ENCODE measurements at places on chromosomes 4 and X.

GRCh38 chr4:118770741-118771187 is 65.2 kb downstream of the SEC24D start:
- no peak for DNase-seq

DNA sequence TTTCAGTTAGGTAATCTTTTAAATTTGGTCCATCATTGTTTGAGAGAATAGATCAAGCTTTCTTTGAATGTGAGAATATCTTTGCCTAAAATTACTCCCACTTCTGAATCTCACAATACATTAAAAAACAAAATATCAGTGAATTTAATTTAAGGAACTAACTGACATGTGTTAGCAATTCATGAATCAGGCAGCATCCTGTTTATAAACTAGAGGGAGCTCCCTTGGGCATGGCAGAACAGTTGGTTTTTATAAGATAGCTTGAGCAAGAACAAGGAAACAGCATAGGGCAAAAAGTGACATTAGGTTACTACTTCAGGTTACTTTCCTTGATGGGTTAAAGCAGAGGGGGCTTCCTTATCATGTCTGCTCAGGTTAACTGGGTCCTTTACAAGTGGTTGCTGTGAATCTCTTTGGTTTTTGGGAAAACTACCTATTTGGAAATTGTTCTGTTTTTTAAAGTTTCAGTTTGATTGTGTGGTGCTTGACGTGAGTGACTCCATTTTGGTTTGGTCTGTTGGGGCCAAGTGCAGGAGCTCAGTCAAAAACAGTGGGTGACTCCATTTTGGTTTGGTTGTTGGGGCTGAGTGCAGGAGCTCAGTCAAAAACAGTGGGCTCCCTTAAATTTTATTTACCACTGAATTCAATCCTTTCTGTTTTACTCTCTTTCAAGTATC is 68.0 kb downstream of the PPEF2 start:
- no peak for DNase-seq

DNA sequence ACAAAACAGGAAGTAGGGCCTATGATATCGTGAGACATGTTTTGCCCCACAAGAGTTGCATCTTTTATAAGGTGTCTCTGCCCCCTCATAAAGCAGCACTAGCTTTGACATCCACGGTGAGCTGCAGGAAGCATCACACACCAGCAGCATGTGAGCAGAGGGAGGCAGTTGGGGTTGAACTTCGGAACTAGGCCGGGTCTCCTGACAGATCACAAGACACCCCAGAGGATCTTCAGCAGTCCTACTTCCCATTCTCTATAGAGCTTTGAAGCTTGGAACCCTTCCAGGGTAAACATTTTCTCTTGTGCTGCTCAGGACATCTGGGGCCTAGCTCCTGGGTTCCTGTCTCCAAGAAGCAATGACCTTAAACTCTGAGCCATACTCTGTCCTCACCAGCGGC is 27.5 kb downstream of the YY2 start:
- no peak for DNase-seq

DNA sequence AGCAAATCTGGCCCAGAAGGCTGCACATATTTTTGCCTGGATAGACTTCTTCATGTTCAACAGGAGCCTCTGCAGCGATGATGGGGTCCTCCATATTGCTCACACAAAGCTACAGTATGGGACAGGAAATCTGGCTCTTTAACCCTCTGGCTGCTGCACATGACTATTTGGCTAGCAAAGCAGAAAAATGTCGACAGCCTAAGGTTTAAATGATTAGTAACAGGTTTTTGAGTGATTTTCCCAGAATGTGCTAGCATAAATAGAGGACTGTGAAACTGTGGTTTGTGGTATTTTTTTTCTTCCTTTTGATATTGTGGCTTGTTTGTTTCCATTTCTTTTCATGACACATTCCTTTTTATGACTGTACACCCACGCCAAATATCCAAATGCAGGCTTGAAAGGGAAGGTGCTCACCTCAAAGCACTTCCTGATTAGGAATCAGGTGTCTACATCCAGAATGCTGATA is 120.2 kb upstream of the GK2 start:
- no peak for DNase-seq

DNA sequence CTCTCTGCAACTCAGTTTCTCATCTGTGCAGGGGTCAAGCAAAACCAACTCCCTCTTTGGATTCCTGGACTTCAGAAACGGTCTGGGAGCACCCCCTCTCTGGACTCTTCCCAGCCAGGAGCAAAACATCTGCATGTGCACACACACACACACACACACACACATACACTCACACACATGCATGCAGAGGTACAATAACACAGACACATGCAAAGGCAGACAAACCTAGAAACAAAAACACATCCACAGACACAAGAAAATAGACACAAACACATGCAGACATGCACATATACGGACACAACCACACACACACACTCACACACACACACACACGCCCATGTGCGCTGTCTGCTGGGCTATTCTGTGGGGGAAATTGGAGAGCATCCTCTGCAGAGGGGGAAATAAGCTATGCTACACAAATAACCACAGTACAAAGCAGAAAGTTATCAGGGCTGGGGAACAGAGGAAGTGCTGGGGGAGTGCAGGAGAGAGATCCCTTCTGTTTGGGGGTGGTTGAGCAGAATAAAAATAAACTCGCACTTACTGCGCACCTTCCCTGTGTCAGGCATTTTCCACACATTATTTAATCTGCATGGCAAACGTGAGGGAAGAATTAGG is 19.9 kb downstream of the IQSEC2 start:
- DNase-seq = no peak

GRCh38 chr4:81845273-81845672 is 373.6 kb upstream of the RASGEF1B start:
- DNase-seq = no peak

DNA sequence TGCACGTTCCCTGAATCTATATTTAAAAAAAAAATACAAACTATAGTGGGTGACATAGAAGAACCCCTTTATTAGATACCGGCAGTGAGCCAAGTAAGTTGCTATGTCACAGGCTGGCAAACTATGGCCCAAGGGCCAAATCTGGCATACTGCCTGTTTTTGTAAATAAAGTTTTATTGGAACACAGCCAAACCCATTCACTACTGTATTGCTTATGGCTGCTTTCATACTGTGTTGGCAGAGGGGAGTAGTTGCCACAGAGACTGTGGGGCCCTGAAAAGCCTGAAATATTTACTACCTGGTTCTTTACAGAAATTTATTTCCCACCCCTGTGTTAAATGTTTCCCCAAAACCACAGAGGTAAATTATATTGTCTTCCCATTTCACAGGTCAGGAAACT is 71.2 kb upstream of the EGFL6 start:
- DNase-seq = no peak

DNA sequence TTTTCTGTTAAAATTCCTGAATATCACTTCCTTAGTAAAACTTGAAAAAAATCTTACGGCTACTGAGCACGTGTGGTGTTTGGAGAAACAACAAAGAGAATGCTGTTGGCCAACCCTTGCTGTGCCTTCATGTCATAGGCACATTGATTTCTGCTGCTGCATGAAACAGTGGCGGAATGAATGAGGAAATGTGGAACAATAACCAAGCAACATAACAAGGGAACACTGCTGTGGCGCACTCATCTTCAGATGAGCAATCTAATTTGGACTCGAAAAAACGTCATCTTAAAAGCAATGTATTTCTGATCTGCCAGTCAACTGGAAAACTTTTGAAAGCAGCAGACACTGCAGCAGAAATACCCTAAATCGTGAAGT is 51.4 kb downstream of the PROM1 start:
- DNase-seq = no peak

GRCh38 chr4:109702950-109703663 is at the start of gene CASP6:
TSS of gene CASP6 (minus strand) at chr4:109703445. CDS start at chr4:109703395, 50 bp downstream.
- DNase-seq = peak; percentile 26

GRCh38 chr4:1499465-1499864 is 93.2 kb upstream of the NKX1-1 start:
- DNase-seq = no peak

DNA sequence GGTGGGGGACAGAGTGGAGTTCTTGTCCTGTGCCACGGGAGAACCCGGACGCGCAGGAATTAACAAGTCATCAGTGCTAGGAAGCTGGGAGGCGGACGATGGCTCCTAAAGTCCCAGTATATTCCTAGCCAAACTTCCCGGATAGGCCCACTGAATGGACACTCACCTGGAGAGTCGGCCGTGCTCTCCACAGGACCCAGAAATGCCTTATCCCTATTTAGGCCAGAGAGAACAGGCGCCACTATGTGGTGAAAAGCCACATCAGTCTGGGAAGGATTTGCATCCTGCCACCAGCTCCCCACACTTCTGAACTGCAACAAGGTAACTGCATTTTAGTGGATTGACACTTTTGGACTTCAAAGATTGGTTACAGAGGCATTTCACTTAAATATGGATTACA is 1.1 kb downstream of the CFAP299 start:
- DNase-seq = no peak

DNA sequence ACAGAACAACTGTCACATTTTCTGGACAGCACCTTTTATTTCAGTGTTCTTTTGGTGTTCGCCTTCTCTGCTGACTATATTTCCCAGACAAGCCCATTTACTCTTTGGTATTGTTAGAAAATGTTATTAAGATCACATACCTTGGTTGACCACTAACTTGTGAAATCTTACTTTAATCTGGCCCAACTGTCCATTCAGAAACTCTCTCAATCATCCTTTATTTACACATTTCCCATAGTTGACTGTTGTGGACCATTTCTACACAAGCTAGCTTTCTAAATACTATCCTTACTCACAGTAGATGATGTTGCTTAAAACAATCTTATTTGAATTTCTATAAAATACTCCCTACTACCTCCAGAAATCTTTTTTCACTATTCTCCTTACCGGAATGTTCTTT is 64.7 kb downstream of the QRFPR start:
- no peak for DNase-seq

DNA sequence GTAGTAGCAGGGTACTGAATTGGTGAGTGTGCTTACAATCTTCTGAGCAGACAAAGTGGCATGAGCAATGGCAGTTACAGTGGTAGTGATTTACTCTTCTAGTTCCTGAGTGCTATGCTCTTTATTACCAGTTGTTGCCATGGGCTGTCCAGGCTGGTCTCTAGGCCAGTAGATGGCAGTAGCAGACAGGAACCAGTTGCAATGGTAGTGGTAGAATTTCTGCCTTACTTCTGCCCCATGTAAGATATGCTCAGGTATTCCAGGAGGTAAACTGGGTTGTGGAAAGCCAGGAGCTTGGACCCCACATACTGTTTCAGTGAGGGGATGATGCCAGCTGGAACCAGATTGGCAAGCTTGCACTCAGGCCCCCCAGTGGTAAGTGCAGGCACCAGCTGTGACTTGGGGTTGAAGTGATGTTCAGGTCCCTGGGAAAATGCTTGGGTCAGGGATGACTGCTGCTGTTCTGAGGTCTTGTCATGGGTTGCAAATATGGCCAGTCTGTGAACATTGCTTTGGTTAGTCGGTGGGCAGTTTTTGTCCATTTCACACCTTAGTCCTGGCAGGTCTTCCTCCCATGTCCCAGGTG is 63.0 kb upstream of the ZXDB start:
- DNase-seq = no peak

- no peak for DNase-seq
These were observed 977 bp upstream of the RBBP7 start for GRCh38 chrX:16870862-16871815.

GRCh38 chr4:169601016-169601771 is 11.2 kb downstream of the NEK1 start:
- DNase-seq = no peak

- no peak for DNase-seq
These were observed 4.4 kb upstream of the SOWAHB start for GRCh38 chr4:76902233-76902890.

DNA sequence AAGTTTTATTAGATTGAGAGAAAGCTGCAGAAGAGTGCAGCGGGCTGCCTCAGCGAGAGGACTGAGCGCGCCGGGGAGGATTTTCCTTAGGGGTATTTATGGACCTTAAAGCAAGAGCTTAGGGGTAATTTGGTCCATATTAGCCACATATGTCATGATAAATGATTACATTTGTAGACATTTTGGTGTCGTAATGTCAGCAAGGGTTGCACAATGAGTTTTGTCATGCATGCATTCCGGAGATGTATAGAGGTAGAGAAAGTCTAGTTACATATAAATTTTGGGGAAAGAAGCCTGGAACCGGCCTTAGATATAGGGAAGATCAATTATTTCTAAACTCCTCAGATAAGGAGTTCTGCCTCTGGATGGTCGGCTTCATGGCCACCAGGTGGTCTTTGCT is 10.0 kb downstream of the MGST2 start:
- DNase-seq = no peak

GRCh38 chrX:63664741-63665140 is 120.3 kb downstream of the ARHGEF9 start:
- no peak for DNase-seq

- DNase-seq = no peak
These were observed 170.0 kb downstream of the SMIM20 start for GRCh38 chr4:26083987-26084386.

GRCh38 chr4:13678186-13678924 is 50.8 kb upstream of the BOD1L1 start:
- DNase-seq = no peak

- no peak for DNase-seq
These were observed 277.6 kb upstream of the DIAPH2 start for GRCh38 chrX:96407072-96407471.

GRCh38 chrX:119206203-119206602 is 29.9 kb upstream of the PGRMC1 start:
- no peak for DNase-seq

DNA sequence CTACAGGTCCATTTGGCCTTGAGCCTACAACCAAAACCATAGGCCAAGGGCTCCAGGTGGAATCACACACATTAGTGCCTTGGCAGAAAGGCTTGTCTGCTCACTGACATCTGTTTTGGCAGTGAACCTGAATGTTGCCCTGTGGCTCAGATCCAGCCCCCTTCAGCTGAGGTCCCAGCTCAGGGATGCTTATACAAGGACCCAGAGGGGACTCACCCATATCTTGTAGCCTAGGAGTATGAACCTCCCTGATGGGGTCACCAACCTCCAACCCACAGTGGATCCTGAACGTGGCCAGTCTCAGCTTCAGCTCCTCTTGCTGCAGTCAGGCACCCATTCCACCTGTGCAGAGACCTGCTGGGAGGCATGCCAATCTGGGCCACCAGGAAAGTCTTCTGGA is 50.8 kb upstream of the HMX1 start:
- no peak for DNase-seq

DNA sequence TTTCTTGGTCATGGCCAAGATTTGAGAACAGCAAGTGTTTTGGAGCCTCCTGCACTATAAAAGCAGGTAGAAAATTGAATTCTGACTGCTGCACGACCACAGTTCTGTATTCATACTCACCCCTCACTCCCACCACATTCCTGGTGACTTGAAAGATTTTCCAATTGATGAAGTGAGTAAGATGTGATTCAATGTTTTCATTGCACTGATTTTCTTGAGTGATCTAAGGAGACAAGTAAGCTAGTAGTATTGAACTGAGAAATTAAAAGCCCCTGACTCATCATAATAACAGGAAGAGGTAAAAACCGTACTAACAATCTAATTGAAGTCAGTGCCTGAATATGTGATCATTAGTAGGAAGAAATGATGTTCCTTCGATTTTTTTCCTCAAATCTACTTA is 6.1 kb upstream of the SEC24D start:
- no peak for DNase-seq

GRCh38 chr4:40299811-40300292 is 35.3 kb upstream of the CHRNA9 start:
- no peak for DNase-seq

Measured in NCI-H187 (cell line).